ENCODE measurements at places on chromosomes 13 and 19. TPM values are rescaled to one million over a fixed set of nuclear protein-coding genes. Genes with fewer than 3 reads are reported as not detected.
A peak's percentile ranks its signal among the peaks of the same experiment; 100 is the strongest.

LILRA2 gene
- not detected for polyA plus RNA-seq

- DNase-seq = no peak
Observed at GRCh38 chr13:92473765-92474475, 752.7 kb upstream of the GPC6 start.

DNA sequence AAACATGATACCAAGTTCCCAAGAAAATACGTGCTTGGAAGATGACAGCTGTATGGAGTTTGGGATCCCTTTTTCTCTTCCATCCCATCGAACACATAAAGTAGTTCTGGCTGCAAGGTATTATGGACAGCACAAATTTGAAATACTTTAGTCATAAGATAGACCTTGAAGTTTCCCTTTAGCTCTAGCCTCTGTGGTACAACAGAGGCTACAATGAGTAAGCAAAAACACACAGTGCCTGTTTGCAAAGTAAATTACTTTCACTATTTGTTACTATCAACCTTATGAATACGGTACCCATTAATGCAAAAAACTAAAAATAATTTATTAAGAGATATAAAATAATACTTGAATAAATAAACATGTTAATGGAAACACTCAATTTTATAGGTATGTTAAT, 21.0 kb upstream of the LRCH1 start:
- no peak for DNase-seq

- DNase-seq = peak; percentile 87
Observed at GRCh38 chr13:113816946-113817859, 46.7 kb downstream of the GAS6 start.

DNA sequence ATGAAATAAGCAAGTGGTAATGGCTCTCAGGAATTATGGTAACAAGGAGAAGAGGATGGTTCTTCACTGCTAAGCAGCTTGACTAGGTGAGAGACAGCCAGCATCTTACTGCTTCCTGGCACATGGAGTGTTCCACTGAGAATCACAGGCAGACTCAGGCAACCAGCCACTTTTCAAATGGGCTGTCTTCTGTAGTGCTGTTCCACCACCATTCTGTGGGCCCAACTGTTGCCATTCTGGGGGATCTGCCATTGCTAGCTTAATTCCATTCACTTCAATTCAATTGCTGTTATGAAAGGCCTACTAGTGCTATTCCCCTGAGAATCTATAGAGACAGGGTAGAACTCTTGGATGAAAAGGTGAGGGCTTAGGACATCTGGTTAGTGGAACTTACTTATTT, 341.9 kb downstream of the KCNRG start:
- DNase-seq = no peak

DCLK1 gene
- polyA plus RNA-seq = 0.20 TPM

MUC16 gene
- polyA plus RNA-seq = 0.03 TPM

DNA sequence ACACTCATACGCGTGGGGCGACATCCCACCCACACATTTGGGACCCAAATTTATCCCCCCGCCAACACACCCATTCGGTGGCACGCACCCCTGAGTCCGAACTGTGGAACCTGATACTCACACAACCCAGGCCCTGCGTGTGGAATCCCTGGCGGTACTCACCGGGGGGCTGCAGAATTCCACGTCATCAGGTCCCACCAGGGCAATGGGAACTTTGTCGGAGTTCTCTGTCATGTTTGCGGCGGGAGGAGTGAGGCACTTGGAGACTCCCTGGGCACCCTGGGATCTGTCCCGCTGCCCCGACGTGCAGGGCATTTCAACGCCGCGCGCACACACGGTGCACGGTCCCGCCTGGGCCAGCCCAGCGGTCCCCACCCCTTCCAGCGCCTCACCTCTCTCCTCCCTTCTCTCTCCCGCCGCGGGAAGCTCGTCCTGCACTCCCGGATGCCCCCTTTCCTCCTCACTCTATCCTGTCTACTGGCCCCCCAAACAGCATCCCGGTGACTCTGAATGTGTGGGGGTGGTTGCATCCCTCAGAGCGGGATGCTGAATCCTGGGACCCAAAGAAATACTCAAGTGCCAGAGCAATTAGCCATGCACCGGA, at the start of gene CNMD:
TSS of gene CNMD (minus strand) at position 353 of the 604 bp plus-strand sequence. CDS start at position 234, 119 bp downstream.
- no peak for DNase-seq

DNA sequence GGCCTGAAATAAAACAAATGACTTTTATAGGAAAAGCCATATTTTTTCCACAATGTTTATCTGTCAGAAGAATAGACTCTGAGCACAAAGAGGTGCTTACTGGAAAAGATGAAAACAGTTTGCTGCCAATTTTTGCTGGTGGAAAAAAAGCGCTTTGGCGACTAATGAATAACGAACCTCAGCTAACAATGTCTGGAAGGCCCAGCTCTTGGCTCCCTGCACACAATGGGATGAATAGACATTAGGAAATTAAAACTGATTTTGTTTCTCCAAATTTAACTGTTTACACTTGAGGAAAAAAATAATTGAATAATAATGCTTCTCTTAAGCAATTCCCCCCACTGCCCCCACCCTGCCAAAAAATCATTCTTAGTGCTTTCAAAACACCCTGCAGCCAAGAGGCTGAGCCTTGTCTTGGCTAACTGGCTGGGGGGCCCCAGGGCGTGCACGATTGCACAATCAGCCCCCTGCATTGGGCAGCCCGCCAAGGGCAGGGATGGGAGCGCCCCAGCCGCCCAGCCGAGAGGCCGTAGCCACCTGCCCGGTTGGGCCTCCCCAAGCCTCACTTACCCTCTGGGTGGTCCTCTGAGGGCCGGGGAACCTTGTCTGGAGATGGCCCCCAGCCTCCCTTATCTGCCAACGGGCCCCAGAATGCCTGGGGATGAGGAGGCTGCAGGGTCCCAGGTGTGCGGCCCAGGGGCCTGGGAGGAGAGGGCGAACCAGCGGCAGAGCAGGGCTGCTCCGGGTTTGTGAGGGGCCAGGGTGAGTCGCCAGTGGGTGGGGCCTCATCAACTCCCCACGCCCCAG, 16.8 kb downstream of the CEBPG start:
- no peak for DNase-seq

DNA sequence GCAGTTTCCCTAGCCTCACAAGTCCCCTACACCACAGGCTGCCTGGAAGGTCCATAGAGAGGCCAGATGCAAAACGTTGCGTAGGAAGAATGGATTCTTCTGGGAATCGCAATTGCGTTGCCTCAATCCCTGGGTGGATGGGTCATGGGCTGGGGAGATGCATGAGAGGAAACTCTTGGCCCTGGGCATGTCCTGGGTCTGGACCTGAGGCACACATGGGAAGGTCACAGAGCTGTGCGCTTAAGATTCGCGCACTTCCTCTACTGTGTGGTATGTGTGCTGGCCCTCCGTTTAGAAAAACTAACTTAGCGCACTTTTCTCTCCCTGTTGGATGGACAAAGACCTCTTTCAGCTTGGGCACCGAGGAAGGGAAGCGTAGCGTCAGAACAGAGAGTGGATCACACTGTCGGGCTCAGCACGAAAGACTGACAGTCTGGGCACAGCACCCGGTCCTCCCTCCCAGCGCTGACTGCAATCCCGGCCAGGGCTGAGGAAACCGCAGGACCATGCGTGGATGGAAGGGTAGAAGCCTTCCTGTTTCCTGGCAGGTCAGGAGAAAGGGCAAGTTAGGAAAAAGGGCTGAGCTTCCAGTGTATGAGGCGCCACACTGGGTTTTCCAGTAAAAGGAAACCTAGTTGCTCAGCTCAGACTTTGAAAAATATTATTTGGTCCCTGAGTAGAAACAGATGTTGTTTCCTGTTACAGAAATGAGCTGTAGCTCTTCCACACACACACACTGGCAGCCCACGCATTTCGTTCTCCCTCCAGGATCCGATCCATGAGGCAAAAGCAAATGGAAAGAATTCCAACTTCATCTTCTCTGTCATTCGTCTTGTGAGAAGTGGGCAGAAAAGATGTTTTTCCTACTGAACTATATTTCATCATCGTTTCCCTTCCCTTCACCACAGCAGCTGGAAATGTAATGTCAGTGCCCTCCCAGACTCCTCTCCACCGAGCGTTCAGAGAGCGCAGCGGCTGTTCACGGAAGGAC, 86.0 kb downstream of the ING1 start:
- no peak for DNase-seq

SNRPD2 gene
- polyA plus RNA-seq = 785 TPM

MCF2L gene
- polyA plus RNA-seq = 0.37 TPM

DNA sequence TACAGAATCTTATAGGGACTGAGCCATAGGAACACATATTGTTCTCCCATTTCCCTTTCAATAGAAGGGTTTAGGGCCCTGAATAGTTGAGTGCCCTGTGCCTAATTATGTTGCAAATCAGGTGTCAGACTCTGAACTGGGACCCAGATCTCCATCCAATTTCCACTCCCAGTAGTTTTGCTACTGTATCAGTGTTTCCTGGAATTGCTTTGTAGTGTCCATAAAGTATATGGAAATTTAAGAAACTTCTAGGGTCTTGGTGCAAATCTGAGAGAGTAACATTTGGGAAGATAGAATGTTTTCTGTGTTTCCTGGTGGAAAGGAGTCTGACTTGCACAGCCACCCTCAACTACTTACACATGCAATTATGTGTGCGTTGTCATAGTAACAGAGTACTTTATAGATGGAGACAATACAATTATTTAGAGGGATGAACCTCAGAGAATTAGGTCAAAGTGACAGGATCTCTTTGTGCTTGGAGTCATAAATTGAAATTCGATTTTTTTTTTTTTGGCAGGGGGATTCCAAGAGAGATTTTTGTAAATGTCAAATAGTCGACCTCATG, 646 bp upstream of the SLC10A2 start:
- no peak for DNase-seq

GRCh38 chr19:49779731-49780555, 13.1 kb downstream of the AP2A1 start:
- no peak for DNase-seq

DNA sequence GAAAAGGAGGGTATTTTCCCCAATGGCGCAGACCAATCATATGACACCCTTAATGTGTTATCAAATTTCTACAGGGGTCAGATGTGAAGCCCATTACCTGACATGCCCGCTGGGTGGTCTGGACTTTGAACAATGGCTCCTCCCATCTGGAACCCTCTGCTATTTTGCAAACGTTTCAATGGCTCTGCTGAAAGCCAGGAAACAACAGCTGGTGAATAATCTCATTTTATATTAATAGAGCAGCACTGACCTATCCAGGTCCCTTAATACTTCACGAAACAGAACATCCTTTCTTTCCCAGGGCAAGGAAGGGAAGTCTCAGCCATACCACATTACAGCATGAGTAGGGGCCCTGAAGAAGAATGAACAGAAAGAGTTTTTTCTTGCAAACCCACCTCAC, 20.3 kb upstream of the KPNA3 start:
- DNase-seq = no peak

RGCC gene
- polyA plus RNA-seq = 0.46 TPM

ATP1A3 gene
- polyA plus RNA-seq = 3.8 TPM

DNA sequence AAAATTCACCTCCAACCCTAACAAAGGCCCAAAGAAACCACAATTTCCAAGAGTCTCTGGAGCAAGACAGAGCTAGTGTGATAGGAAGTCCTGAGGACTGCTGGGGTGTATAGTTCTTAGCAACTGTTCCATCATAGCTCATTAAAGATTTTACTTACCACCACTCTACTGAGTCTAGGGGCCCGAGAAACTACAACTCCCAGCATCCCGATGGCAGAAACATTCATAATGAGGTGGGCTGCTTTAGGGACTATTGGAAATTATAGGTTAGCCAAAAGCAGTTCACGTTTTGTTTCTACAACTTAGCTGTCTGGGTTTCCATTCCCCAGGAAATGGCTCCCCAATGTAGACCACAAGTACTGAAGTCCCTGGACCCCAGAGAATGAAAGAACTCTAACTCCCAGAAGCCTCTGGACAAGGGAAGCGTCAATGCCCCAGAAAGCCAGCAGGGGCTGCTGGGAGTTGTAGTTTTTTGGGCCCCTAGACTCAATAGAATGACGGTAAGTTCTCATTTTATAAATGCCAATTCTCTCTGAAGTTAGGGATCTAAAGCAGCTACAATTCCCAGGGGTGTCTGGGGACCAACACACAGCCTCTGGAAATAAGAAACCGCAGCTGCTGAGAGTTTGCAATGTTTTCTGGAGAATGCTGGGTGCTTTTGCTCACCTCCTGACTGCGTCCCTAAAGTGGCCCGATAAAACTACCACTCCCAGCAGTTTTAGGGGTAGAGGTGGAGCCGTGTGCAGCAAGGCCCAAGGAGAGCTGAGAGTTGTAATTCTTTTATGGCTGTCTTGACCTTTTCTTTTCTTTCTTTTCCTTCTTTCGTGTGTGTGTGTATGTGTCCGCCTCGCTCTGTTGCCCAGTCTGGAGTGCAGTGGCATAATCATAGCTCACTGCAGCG, 11.1 kb downstream of the FTL start:
- no peak for DNase-seq

- peak; percentile 62 for DNase-seq
Observed at GRCh38 chr19:1568320-1569019, at the start of gene MEX3D. MEX3D (minus strand) TSS chr19:1568325; CDS start chr19:1568058, 267 bp downstream.

DNA sequence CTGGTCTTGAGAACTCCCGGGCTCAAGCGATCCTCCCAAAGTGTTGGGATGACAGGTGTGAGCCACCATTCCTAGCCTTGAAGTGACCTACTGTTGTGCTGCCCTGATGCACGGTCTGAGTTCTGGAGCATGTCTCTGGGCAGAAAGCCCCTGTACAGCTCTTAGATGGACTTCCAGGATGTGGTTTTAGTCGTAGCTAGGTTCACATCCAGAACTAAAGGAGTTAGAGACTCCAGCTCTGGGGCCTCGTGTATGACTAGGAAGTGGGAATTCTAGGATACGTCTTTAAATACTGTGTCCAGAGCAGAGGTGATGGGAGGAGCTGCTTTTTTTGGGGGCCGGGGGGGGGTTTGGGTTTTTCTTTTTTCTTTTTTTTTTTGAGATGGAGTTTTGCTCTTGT, 12.2 kb downstream of the UPF1 start:
- no peak for DNase-seq

GRCh38 chr19:6478815-6479214, 2.8 kb downstream of the DENND1C start:
- DNase-seq = no peak

GRCh38 chr13:91456837-91457236, 58.4 kb downstream of the GPC5 start:
- DNase-seq = no peak

GRCh38 chr13:41352935-41353840, 42.1 kb downstream of the NAA16 start:
- DNase-seq = peak; percentile 20

GRCh38 chr13:50552424-50552966, 291.0 kb downstream of the DLEU7 start:
- no peak for DNase-seq

FCGBP gene
- polyA plus RNA-seq = 0.62 TPM

DNA sequence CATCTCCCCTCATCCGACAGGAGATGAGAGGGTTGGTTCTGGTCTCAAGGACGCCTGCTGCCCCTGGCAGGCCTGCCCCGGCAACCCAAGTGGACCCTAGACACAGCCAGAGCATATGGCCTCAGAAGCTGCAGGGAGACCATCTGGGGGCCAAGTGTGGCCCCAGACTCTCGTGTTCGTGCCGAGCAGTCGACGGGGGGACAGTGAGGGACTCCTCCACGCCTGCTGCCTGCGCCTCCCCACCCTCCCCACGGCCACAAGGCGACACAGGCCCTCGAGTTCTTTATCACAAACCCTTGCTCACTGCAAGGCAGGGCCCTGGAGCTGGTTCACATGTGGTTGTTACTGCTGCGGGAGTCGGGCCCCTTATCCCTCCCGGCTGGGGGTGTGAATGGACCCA, 9.3 kb downstream of the CAPS start:
- DNase-seq = no peak

Measured in A549 (cell line).